T-helper 17 cell (primary cell): ENCODE measurements at places on chromosomes 7 and 10.

DNA sequence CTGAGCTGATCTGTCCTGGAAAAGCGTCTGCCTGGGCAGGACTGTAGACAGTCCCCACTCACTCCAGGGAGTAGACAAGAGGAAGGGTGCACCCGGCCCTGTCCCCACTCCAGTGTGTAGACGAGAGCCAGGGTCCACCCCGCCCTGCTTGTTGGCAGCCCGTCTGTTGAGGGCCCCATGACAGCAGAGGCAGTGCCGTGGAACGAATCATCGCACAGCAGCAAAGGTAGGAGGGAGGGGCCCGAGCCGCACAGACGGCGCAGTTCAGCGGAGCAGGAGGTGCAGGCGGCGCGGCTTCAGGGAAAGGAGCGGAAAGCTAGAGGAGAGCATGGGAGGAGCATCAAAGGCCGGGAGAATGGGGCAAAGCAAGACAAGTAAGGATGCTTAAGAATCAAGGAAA, 93.0 kb downstream of the DYNC2I1 start:
- no peak for DNase-seq

DNA sequence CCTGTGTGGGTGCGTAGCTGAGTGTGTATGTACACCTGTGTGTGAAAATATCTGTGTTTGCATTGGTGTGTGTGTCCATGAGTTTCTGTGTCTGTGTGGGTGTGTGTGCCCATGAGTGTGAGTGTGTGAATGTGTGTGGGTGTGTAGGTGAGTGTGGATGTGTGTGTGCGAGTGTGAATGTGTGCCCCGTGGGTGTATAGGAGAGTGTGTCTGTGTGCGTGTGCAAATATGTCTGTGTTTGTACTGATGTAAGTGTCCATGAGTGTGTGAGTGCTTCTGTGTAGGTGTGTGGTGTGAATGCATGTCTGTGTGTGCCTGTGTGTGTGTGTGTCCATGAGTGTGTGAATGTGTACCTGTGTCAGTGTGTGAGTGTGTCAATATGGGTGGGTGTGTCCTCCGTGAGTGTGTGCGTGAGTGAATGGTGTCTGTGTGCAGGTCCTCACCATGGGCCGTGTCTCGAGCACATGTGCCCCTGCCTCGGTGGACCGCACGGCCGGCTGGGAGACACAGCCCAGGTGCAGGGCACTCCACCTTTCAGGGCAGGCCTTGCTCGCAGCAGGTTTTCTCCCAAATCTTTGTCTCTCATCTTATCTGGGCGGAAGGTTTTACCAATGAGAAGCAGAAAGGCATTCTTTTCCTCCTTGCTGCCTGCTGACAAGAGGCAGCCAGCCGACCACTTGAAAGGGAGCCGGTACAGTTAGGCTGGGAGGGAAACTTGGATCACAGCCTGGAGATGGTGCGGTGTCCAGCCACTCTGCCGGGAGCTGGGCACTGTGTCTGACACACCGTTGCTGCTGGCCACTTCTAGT, 107.1 kb upstream of the FAM20C start:
- no peak for DNase-seq

GRCh38 chr7:137975768-137976167, 26.1 kb downstream of the CREB3L2 start:
- no peak for DNase-seq

DNA sequence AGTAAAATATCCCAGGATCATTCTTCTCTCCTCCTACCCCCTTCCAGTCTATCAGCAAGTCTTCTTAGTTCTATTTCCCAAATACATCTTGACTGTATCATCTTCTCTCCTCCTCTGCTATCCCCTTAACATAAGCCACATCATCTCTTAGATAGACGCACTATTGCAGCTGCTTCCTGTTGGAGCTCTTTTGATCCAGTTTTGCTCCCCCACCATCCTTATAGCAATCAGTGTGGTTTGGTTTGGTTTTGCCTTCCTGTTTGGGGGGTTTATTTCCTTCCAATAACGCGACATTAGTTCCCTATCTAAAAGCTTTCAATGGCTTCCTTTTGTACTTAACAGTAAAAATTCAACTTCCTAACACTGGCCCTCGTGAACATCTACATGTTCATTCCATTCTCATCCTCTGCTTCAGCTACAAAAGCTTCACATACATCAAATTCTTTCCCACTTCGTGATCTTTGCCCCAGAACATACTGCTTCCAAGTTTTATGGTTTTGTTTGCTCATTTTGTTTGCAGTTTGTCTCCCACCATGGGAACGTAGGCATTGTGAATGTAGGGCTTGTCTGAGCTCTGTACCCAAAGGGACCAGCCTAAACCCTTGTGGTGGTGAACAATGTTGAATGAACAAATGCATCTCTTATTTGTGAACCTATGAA, 33.7 kb upstream of the PLXDC2 start:
- no peak for DNase-seq

GRCh38 chr7:156059369-156059768, 247.1 kb upstream of the SHH start:
- DNase-seq = no peak

DNA sequence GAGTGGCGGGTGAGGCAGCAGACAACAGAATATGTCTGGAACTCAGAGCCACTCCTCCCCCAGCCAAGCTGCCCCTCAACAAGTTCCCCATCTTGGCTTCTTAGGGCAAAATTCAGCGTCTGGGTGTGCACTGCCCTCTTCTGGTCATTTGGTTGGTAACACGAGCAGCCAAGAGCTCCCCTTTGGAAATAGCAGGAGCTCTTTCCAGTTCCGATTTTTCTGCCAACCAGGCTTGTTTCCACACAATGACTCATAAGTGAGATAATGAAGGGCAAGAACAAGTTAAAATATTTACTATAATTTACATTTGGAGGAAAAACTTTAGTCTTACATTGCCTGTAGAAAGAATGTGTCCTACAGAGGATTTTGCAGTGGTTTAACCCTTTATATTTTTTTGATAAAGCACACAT, 70.5 kb downstream of the ADCYAP1R1 start:
- no peak for DNase-seq
